ENCODE measurements at places on chromosomes 5 and 9. TPM values are rescaled to one million over a fixed set of nuclear protein-coding genes. Genes with fewer than 3 reads are reported as not detected.

The OTULIN gene
- total RNA-seq = 22.4 TPM

DNA sequence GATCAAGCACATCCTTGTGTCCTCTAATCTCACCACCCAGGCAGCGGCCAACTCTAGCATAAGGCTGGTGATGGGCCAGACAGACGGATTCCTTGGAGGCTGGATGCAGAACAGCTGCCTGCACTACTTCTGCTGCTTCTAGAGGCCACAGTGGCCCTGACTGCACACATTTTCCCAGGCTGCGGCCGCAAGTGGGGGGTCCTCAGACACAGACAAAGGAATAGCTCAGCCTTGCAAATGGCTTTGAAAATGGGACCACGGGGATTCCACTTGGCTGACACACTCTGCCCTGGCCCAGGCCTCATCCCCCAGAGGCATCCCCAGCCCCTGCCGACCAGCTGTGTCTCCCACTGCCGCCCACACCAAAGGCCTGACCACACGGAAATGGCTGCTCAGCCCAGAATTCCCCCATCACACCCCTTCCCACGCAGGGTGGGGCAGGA, 540.8 kb downstream of the BNC2 start:
- no peaks in the 10 kb centered on the region for H3K4me1 ChIP-seq
- H3K36me3 ChIP-seq = no peaks in the 10 kb centered on the region
- H3K27ac ChIP-seq = no peak overlapping the region
- DNase-seq = no peak

GRCh38 chr9:136691316-136692184, 4.3 kb upstream of the AGPAT2 start:
- H3K4me3 ChIP-seq = no peak overlapping the region
- no peaks in the 10 kb centered on the region for H3K36me3 ChIP-seq
- no peaks in the 10 kb centered on the region for H3K27me3 ChIP-seq

The LCN1 gene
- total RNA-seq = not detected

DNA sequence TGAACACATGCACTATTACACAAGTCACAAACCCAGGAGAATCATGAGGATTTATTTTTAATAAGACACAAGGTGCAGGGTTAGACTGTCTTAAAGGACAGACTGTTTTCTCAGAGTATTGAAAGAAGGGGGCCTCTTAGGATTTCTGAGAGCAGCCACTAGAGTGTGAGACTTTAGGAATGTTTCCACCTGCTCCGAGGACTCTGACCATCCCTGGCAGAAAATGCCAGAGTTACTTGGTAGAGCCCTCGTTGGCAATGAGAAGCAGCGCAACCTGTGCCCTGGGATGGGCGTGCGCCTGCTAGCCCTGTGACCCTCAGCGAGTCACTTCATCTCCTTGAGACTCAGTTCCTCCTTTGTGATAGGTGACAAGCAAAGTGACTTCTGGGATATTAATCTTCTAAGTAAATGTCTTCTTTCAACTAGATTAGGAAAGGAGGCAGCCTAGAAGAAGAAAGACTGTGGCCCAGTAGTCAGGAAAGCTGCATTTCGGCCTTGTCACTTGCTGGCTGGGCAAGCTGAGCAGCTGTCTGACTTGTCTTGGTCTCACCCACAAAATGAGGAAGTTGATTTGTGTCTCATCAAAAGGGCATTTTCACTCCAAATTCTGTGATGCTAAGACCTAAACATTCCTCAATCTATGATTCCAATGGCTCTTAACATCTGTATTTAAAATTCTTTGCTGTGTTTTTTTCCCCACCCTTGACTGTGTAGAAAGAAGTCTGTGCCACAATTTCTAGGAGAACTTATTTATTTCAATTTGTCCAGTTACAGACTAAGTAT, 60.5 kb downstream of the PTCD2 start:
- peaks cover 30% of the 10 kb centered on the region for H3K4me1 ChIP-seq
- no peak overlapping the region for H3K4me3 ChIP-seq
- no peaks in the 10 kb centered on the region for H3K36me3 ChIP-seq
- no peak for DNase-seq
- no peak overlapping the region for H3K27ac ChIP-seq

The MLANA gene
- total RNA-seq = not detected

The FAXDC2 gene
- not detected for total RNA-seq

GRCh38 chr9:71446473-71447411, 321.6 kb downstream of the CEMIP2 start:
- no peaks in the 10 kb centered on the region for H3K4me1 ChIP-seq
- H3K27ac ChIP-seq = no peak overlapping the region
- H3K27me3 ChIP-seq = peaks cover 38% of the 10 kb centered on the region
- peak; percentile 38 for DNase-seq
- H3K4me3 ChIP-seq = no peak overlapping the region
- H3K36me3 ChIP-seq = no peaks in the 10 kb centered on the region

- H3K4me1 ChIP-seq = no peaks in the 10 kb centered on the region
- H3K27me3 ChIP-seq = no peaks in the 10 kb centered on the region
- no peak overlapping the region for H3K27ac ChIP-seq
- H3K4me3 ChIP-seq = no peak overlapping the region
- H3K36me3 ChIP-seq = no peaks in the 10 kb centered on the region
Observed at GRCh38 chr5:15621094-15621493, 121.1 kb downstream of the FBXL7 start.

DNA sequence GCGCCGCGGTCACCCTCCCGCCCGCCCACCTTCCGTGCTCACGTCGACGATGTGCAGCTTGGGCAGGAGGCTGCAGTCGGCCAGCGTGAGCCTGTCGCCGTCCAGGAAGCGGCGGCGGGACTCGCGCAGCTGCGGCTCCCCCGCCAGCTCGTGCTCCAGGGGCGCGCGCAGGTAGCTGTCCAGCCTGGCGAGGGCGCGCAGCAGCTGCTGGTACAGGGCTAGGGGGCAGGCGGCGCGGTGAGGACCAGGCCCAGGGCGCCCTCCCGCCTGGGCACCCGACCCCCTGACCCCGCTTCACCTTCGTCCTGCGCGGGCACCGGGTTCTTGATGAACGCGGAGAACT, 1.5 kb downstream of the CLIC3 start:
- no peaks in the 10 kb centered on the region for H3K36me3 ChIP-seq
- no peak for DNase-seq
- peaks cover 27% of the 10 kb centered on the region for H3K4me1 ChIP-seq
- H3K4me3 ChIP-seq = no peak overlapping the region
- H3K27ac ChIP-seq = no peak overlapping the region

The ARHGEF28 gene
- 24.2 TPM for total RNA-seq

The GARIN3 gene
- not detected for total RNA-seq

- H3K27me3 ChIP-seq = no peaks in the 10 kb centered on the region
- H3K36me3 ChIP-seq = no peaks in the 10 kb centered on the region
- H3K4me3 ChIP-seq = no peak overlapping the region
- DNase-seq = no peak
- H3K4me1 ChIP-seq = no peaks in the 10 kb centered on the region
Observed at GRCh38 chr9:8338767-8339510, 539.4 kb upstream of the DMAC1 start.

The CA9 gene
- total RNA-seq = 11.2 TPM

The OR1Q1 gene
- total RNA-seq = not detected

DNA sequence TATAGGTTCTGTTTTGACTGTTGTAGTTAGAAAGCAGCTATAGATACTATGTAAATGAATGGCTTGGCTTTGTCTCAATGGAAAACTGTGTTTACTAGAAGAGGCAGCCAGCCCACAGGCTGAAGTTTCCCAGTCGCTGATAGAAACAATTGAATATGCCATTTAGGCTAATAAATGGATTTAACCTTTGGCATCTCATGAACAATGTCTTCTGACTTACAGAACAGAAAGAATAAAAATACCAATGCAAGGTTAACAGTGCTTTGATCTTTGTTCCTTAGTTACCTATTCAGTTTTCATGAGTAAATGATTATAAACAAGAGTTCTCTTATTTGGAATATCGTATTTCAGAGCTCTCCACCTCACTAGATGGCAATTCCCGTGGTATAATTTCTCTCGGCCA, 120.6 kb downstream of the PAM start:
- no peak for DNase-seq
- no peaks in the 10 kb centered on the region for H3K36me3 ChIP-seq
- no peak overlapping the region for H3K4me3 ChIP-seq
- H3K4me1 ChIP-seq = peaks cover 7% of the 10 kb centered on the region

The PAEP gene
- total RNA-seq = not detected

DNA sequence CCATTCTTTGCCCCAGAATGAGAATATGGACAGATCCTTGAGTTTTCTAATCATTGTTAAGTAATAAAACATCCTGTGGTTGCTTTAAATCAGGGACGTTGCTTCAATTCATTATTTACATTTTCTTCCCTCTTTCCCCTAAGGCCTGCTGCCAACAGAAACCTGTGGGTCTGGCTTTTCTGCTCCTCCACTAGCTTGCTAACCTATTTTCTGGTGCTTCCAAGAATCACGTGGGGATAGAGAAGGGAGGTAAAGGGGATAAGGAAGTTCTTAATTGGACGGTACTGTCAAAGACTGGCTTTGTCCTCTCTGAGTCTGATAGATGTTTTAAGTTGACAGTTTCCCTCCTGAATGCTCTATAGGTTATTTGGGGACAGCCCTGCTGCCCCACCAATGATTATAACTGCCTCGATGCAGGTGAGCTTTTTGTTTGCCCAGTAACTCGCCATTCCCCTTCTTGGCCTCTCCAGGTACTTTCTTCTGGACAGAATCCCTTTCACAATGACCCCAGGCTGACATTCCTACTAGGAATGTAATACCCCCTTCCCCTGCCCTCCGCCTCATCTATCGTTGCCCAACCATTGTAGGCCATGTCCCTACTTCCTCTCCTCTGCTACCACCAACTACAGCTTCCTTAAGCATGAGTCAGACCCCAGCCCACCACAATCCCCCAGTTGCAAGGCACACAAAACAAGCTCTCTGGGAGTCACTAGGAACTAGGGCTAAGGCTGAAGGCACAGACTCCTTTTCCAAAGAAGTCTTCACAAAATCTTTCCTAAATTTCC, 19.9 kb upstream of the CPEB4 start:
- peak overlapping the region; percentile 5 for H3K4me3 ChIP-seq
- H3K4me1 ChIP-seq = peaks cover 27% of the 10 kb centered on the region
- peak overlapping the region; percentile 80 for H3K27ac ChIP-seq
- no peaks in the 10 kb centered on the region for H3K36me3 ChIP-seq
- DNase-seq = peak; percentile 95

GRCh38 chr9:121700165-121700831, 48.9 kb downstream of the DAB2IP start:
- peak; percentile 55 for DNase-seq
- H3K27ac ChIP-seq = no peak overlapping the region
- H3K27me3 ChIP-seq = no peaks in the 10 kb centered on the region
- no peaks in the 10 kb centered on the region for H3K36me3 ChIP-seq
- H3K4me1 ChIP-seq = no peaks in the 10 kb centered on the region
- H3K4me3 ChIP-seq = peak overlapping the region; percentile 77
